ENCODE measurements at places on chromosomes 11 and 22. TPM values are rescaled to one million over a fixed set of nuclear protein-coding genes. Genes with fewer than 3 reads are reported as not detected.

VWA5A gene
- 9.6 TPM for total RNA-seq

CTSF gene
- total RNA-seq: 4.1 TPM

DDX25 gene
- total RNA-seq: not detected

TIGD3 gene
- 0.16 TPM for total RNA-seq

APOBEC3A gene
- total RNA-seq: 5.3 TPM

NUP50 gene
- 67.8 TPM for total RNA-seq

OR4D5 gene
- total RNA-seq: not detected

OR10G6 gene
- total RNA-seq: not detected

SEPTIN5 gene
- total RNA-seq: 31.3 TPM

LRRC74B gene
- total RNA-seq: 0.20 TPM

OR8B3 gene
- not detected for total RNA-seq

TMEM191C gene
- 4.2 TPM for total RNA-seq

OR51B4 gene
- total RNA-seq: not detected

SLC37A2 gene
- total RNA-seq: 15.5 TPM

RBMXL2 gene
- not detected for total RNA-seq

TTC36 gene
- not detected for total RNA-seq

NTM gene
- 0.92 TPM for total RNA-seq

BIRC3 gene
- 2.2 TPM for total RNA-seq

KIAA0930 gene
- total RNA-seq: 45.4 TPM

DCDC1 gene
- not detected for total RNA-seq

TRIM21 gene
- total RNA-seq: 7.1 TPM

ASRGL1 gene
- 1.2 TPM for total RNA-seq

EHF gene
- 342 TPM for total RNA-seq

ASPHD2 gene
- 2.1 TPM for total RNA-seq

MRGPRX3 gene
- 1.9 TPM for total RNA-seq

DNAJB13 gene
- not detected for total RNA-seq

DNAL4 gene
- total RNA-seq: 13.2 TPM

IFITM10 gene
- 0.96 TPM for total RNA-seq

CHRM4 gene
- 0.12 TPM for total RNA-seq

MUC6 gene
- total RNA-seq: not detected

PNPLA3 gene
- 1.3 TPM for total RNA-seq

KBTBD3 gene
- 3.1 TPM for total RNA-seq

CCDC73 gene
- 0.40 TPM for total RNA-seq

CREB3L1 gene
- total RNA-seq: 0.64 TPM

OLFML1 gene
- total RNA-seq: 0.92 TPM

Measured in esophagus mucosa (tissue), 1 donor.